Glomerular endothelial cell (primary cell): ENCODE measurements at places on chromosomes 3 and 15. TPM values are rescaled to one million over a fixed set of nuclear protein-coding genes. Genes with fewer than 3 reads are reported as not detected.

The DLG1 gene
- 71.5 and 105 TPM in 2 replicates for total RNA-seq

The MASP1 gene
- 1.8 and 4.6 TPM in 2 replicates for total RNA-seq

The CP gene
- 0.53 TPM in 1 of 2 replicates, not detected in the other for total RNA-seq

The ALDH1A3 gene
- total RNA-seq: 19.6 and 27.1 TPM in 2 replicates

The NTRK3 gene
- total RNA-seq: 0.41 TPM in 1 of 2 replicates, not detected in the other

The HTD2 gene
- 6.5 and 8.1 TPM in 2 replicates for total RNA-seq

The PLA2G4F gene
- not detected in 2 replicates for total RNA-seq

The TMEM266 gene
- not detected in 2 replicates for total RNA-seq

The NCK1 gene
- 58.7 and 83.4 TPM in 2 replicates for total RNA-seq

The CXCR6 gene
- total RNA-seq: not detected in 2 replicates

The ADAMTS9 gene
- total RNA-seq: 72.1 and 96.2 TPM in 2 replicates

The FBN1 gene
- total RNA-seq: 133 and 171 TPM in 2 replicates

The PAQR9 gene
- not detected in 2 replicates for total RNA-seq

The GPX1 gene
- total RNA-seq: 607 and 731 TPM in 2 replicates

The CTXND1 gene
- not detected in 2 replicates for total RNA-seq

The P2RY13 gene
- total RNA-seq: not detected in 2 replicates

The TM6SF1 gene
- total RNA-seq: 23.0 and 38.0 TPM in 2 replicates

The OXTR gene
- total RNA-seq: 1.1 and 4.8 TPM in 2 replicates

The NRG4 gene
- not detected in 2 replicates for total RNA-seq

The RTP1 gene
- total RNA-seq: not detected in 2 replicates

The LARP6 gene
- 18.4 and 48.9 TPM in 2 replicates for total RNA-seq

The XYLB gene
- total RNA-seq: 3.1 and 7.8 TPM in 2 replicates

The IGF2BP2 gene
- 71.5 and 110 TPM in 2 replicates for total RNA-seq

The HIGD2B gene
- total RNA-seq: not detected in 2 replicates

The MINAR1 gene
- 0.29 and 1.5 TPM in 2 replicates for total RNA-seq

The CDC25A gene
- 2.7 and 9.7 TPM in 2 replicates for total RNA-seq

The SNX22 gene
- 0.64 TPM in 1 of 2 replicates, not detected in the other for total RNA-seq

The IL5RA gene
- not detected in 2 replicates for total RNA-seq

The GOLGA6D gene
- total RNA-seq: not detected in 2 replicates

The CHAC1 gene
- 10.3 and 12.7 TPM in 2 replicates for total RNA-seq

The AP2M1 gene
- 404 and 435 TPM in 2 replicates for total RNA-seq

The RNF168 gene
- 9.7 and 15.1 TPM in 2 replicates for total RNA-seq

The SNAPC5 gene
- 12.1 and 24.7 TPM in 2 replicates for total RNA-seq

The SLC22A13 gene
- total RNA-seq: not detected in 2 replicates

The SEMA6D gene
- total RNA-seq: 2.7 and 5.6 TPM in 2 replicates

The SPINT1 gene
- total RNA-seq: 8.0 and 20.9 TPM in 2 replicates

The FMN1 gene
- total RNA-seq: 0.58 and 1.3 TPM in 2 replicates

The ROBO2 gene
- total RNA-seq: 0.35 TPM in 1 of 2 replicates, not detected in the other

The ZDHHC23 gene
- total RNA-seq: 0.48 and 0.88 TPM in 2 replicates

The CPNE9 gene
- not detected in 2 replicates for total RNA-seq

The GRK7 gene
- not detected in 2 replicates for total RNA-seq

The BTD gene
- 24.8 and 37.6 TPM in 2 replicates for total RNA-seq

The DNAH12 gene
- total RNA-seq: 0.12 and 0.92 TPM in 2 replicates

The PSTPIP1 gene
- total RNA-seq: not detected in 2 replicates

The GABRR3 gene
- not detected in 2 replicates for total RNA-seq

The TNIK gene
- total RNA-seq: 21.4 and 28.5 TPM in 2 replicates

The GOLGA8J gene
- not detected in 2 replicates for total RNA-seq

The CFAP20DC gene
- 1.2 and 6.7 TPM in 2 replicates for total RNA-seq
